ENCODE measurements at places on chromosomes 16 and 17.

- DNase-seq = no peak
Measured at GRCh38 chr16:72256398-72257066, 84.6 kb upstream of the PMFBP1 start.

- no peak for DNase-seq
Measured at GRCh38 chr17:79224476-79224875, 149.9 kb downstream of the ENGASE start.

- no peak for DNase-seq
Measured at GRCh38 chr16:48276102-48276501, 28.8 kb upstream of the ABCC11 start.

GRCh38 chr16:51085271-51085670, 65.8 kb downstream of the SALL1 start:
- DNase-seq = no peak

- DNase-seq = no peak
Measured at GRCh38 chr16:65244787-65245186, 122.9 kb upstream of the CDH11 start.

DNA sequence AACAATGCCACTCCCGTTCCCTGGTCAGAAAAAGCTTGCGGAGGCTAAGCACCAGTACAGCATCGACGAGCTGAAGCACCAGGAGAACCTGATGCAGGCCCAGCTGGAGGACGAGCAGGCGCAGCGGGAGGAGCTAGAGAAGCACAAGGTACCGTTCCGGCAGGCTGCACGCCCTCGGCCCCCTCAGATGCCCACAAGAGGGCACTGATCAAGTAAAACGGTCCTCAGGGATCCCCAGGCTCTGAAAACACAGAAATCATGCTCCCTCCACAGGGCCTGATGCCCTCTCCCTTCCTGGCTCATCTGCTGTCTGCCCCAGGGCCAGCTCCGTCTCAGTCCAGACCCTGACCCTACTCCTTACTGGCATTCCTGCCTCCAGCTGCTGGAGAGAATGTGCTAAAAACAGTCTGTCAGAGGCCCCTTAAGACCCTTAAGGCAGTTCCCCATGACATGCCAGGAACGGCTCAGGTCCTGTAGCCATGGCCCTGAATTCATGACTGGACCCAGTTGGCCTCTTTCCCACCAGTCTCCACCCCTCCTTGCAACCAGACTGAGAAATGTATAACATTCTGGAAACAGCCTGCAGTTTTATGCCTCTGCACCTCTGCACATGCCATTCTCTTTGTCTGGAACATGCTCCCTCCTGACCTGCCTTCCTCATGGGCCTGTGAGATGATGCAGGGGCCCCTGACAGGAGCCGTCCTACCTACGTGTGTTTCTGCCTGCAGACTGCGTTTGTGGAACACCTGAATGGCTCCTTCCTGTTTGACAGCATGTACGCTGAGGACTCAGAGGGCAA, 21.8 kb downstream of the DRC3 start:
- no peak for DNase-seq

All from NK-92 treated with Interleukin-12 subunit alpha and Interleukin-12 subunit beta, amount 100 ng/mL, for 24 hours (cell line).